Effector memory CD4-positive, alpha-beta T cell (primary cell): ENCODE measurements at places on chromosomes 12 and 14.

DNA sequence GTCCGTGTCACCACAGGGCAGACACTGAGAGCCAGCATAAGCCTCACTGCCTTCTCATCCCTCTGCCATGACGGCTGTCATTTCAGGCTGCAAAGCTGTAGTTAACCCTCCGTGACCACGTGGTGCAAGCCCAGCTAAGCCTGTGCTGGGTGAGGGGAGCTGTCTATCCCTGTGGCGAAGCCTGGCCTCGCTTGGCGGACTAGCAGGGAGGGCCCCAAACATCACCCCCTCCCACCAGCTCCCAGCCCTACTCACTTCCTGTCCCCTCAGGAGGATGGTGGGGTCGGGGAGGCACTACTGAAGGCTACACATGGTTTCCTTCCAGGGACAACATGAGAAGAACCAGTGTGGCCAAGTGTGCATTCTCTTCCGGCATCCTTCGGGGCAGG is 88.2 kb downstream of the CHGA start:
- no peak overlapping the region for H3K4me3 ChIP-seq
- H3K27me3 ChIP-seq, result no peaks in the 10 kb centered on the region
- no peak for DNase-seq
- H3K27ac ChIP-seq, result no peak overlapping the region

DNA sequence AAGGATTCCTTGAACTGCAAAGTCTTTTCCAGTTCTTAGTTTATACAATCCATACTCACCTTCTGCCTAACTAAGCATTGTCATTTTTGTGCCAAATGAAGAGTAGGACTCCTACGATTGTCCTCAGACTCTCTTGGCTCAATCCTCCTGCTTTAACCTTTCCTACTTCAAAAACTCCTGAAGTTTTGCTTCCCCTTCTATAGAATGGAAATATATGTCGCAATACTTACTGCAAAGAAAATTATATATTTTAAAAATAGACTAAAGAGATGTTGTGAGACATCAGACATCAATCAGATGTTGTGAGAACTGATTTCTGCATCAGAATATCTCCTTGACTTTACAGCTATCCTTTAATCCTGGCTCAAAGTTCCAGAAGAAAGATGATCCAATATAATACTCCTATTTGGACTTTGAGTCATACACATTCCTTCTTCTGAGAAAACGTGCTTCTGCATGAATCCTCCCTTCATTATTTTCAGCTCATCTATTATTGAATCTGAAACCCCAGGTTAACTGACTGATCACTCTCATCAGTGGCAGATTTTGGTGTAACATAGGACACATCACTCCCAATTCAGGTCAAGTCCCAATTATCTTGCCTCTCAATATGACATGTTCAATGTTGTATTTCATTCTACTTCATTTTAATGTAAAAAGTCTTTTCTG is 48.8 kb downstream of the A2M start:
- H3K36me3 ChIP-seq, result no peaks in the 10 kb centered on the region
- DNase-seq, result no peak
- H3K4me1 ChIP-seq, result peaks cover 9% of the 10 kb centered on the region
- no peaks in the 10 kb centered on the region for H3K27me3 ChIP-seq
- H3K4me3 ChIP-seq, result no peak overlapping the region

GRCh38 chr12:46920499-46920898 is 94.7 kb upstream of the SLC38A4 start:
- no peaks in the 10 kb centered on the region for H3K36me3 ChIP-seq
- no peaks in the 10 kb centered on the region for H3K4me1 ChIP-seq
- no peak overlapping the region for H3K4me3 ChIP-seq
- H3K27me3 ChIP-seq, result no peaks in the 10 kb centered on the region

- H3K27ac ChIP-seq, result no peak overlapping the region
- DNase-seq, result no peak
- no peaks in the 10 kb centered on the region for H3K27me3 ChIP-seq
- peaks cover under 1% of the 10 kb centered on the region for H3K36me3 ChIP-seq
- no peaks in the 10 kb centered on the region for H3K4me1 ChIP-seq
Observed at GRCh38 chr14:64478634-64479250, 13.4 kb downstream of the AKAP5 start.

- peak; percentile 22 for DNase-seq
- no peaks in the 10 kb centered on the region for H3K27me3 ChIP-seq
- H3K27ac ChIP-seq, result no peak overlapping the region
- no peak overlapping the region for H3K4me3 ChIP-seq
Observed at GRCh38 chr12:113424915-113425823, 3.0 kb downstream of the SDSL start.

DNA sequence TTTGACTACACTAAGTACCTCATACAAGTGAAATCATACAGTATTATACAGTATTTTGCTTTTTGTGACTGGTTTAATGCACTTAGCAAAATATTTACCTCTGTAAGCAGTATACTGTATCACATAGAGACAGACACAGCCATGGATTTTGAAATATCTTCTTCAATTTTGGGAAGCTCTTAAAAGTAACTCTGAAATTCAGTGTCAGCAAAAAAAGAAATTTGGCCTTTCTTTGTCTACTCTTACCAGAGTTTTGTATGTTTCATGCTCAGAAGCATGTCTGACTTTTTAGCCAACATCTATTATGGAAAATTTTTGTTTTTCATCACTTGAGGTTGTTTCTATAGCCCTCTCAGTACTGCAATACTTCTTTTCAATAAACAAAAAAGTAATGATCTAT is 1102.2 kb downstream of the TRHDE start:
- no peak overlapping the region for H3K4me3 ChIP-seq
- H3K27ac ChIP-seq, result no peak overlapping the region
- no peaks in the 10 kb centered on the region for H3K27me3 ChIP-seq
- H3K36me3 ChIP-seq, result no peaks in the 10 kb centered on the region
- no peaks in the 10 kb centered on the region for H3K4me1 ChIP-seq

DNA sequence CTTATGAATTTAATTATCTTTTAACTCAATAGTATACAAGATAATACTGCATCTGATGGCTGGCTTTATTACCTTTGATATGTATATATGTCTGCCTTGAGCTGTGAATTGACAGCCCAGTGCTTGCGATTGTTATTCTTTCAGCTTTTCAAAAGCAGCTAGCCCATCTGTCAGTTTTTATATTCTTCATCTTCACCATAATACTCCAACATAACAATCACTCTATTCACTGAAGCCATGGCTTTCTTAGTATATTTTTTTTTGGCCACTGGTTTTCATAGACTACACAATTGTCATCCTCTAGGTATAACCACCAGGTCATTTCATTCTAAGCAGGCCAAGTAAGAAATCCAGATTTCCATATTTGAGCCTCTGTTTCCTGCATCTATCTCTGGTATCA is 1026.1 kb downstream of the FSCB start:
- H3K4me1 ChIP-seq, result no peaks in the 10 kb centered on the region
- no peaks in the 10 kb centered on the region for H3K36me3 ChIP-seq
- H3K4me3 ChIP-seq, result no peak overlapping the region
- no peak for DNase-seq
- no peaks in the 10 kb centered on the region for H3K27me3 ChIP-seq

- no peaks in the 10 kb centered on the region for H3K4me1 ChIP-seq
- no peaks in the 10 kb centered on the region for H3K27me3 ChIP-seq
- H3K27ac ChIP-seq, result no peak overlapping the region
- no peaks in the 10 kb centered on the region for H3K36me3 ChIP-seq
- no peak for DNase-seq
Observed at GRCh38 chr12:52602552-52602951, 1.3 kb upstream of the KRT72 start.

GRCh38 chr12:120598674-120599463 is 17.7 kb upstream of the POP5 start:
- H3K27me3 ChIP-seq, result no peaks in the 10 kb centered on the region
- H3K4me1 ChIP-seq, result no peaks in the 10 kb centered on the region
- H3K27ac ChIP-seq, result no peak overlapping the region
- no peak for DNase-seq

GRCh38 chr12:77437206-77437605 is 371.8 kb upstream of the E2F7 start:
- H3K36me3 ChIP-seq, result no peaks in the 10 kb centered on the region
- H3K4me1 ChIP-seq, result no peaks in the 10 kb centered on the region
- no peak for DNase-seq
- no peaks in the 10 kb centered on the region for H3K27me3 ChIP-seq
- no peak overlapping the region for H3K27ac ChIP-seq

DNA sequence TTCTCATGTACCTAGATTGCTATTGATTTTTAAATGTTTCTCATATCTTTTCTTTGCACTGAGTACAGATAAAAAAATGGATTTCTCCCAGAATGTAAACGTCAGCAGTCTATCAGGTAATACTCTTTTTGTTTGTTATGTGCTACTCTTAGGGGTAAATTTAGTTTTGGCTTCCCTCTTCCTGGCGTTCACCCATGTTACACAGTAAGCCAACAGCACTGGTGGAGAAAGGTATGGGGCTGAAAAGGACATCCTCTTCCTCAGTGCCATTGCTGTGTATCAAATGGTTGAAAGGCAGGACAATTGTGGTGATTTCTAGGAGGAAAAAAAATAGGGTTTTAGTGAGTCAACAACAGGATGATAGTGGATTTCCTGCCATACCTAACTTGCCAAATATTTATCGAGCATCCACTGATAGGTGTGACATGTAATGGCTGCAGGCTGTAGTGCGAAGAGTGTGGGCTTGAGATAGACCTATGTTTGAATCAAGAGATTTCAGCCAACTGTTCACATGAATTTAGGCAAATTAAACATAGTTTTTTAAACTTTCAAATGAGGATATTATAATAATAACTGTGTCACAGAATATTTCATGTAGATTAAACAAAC is 7.5 kb downstream of the KLRF2 start:
- H3K27ac ChIP-seq, result no peak overlapping the region
- H3K27me3 ChIP-seq, result no peaks in the 10 kb centered on the region
- no peaks in the 10 kb centered on the region for H3K4me1 ChIP-seq
- no peaks in the 10 kb centered on the region for H3K36me3 ChIP-seq
- no peak overlapping the region for H3K4me3 ChIP-seq
- no peak for DNase-seq

DNA sequence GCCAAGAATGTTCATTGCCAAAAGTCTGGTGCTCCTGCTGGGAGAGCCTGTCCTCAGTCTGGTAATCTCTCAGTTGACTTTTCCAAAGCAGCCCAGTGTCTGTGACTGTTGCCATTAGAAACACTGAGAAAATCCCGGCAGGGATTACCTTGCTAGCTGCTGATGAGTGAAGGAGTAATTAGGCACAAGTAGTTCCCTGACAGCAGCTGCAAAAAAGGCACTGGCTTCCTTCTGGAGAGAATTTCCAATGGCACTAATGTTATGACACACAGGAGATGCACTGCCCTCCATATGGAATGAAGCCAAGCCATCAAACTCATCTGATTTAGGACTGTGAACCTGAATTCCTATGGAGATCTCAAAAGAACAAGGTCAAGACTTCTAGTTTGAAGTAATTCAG is 1321.2 kb upstream of the SEL1L start:
- no peaks in the 10 kb centered on the region for H3K4me1 ChIP-seq
- H3K4me3 ChIP-seq, result no peak overlapping the region
- H3K27me3 ChIP-seq, result no peaks in the 10 kb centered on the region

- no peak overlapping the region for H3K27ac ChIP-seq
- no peaks in the 10 kb centered on the region for H3K36me3 ChIP-seq
- no peaks in the 10 kb centered on the region for H3K27me3 ChIP-seq
- H3K4me3 ChIP-seq, result no peak overlapping the region
- no peaks in the 10 kb centered on the region for H3K4me1 ChIP-seq
- DNase-seq, result no peak
Observed at GRCh38 chr14:105145381-105146180, 23.0 kb downstream of the JAG2 start.

DNA sequence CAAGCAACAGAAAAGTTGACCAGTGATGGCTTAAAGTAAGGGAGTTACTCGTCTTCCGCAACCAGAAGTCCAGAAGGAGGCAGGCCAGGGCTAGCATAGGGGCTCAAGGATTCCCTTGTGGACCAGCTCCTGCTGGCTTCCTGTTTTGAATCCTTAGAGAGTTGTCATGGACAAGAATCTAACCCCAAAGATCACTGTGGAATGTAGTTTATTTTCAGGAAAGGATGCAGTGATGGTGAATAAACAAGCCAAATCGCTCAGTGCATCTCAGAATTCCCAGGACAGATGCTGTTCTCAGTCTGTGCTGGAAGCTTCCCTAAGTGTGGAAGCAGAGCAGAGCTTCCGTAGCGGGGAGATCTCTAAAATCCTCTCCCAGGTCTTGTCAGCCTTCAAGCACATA is 311.3 kb downstream of the C12orf75 start:
- no peak for DNase-seq
- no peak overlapping the region for H3K27ac ChIP-seq
- H3K27me3 ChIP-seq, result no peaks in the 10 kb centered on the region
- no peaks in the 10 kb centered on the region for H3K4me1 ChIP-seq

- DNase-seq, result no peak
- no peak overlapping the region for H3K4me3 ChIP-seq
- H3K4me1 ChIP-seq, result peaks cover 5% of the 10 kb centered on the region
- H3K27ac ChIP-seq, result no peak overlapping the region
- no peaks in the 10 kb centered on the region for H3K27me3 ChIP-seq
Observed at GRCh38 chr12:53265783-53266182, 2.3 kb upstream of the ESPL1 start.

DNA sequence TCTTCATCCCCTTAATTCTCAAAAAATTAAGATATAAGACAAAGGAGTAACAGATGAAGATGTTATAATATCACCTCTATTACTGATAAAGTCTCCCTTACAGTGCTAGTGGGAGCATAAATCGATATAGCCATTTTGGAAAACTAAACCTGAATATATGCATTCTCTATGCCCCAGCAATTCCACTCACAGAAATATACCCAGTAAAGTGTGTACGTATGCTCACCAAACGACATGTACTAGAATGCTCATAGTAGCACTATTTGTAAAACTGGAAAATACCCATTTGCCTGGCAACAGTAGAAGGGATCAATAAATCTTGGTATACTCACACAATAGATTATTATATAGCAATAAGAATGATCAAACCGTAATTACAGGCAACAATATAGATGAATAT is 44.0 kb upstream of the HIF1A start:
- no peak overlapping the region for H3K4me3 ChIP-seq
- no peaks in the 10 kb centered on the region for H3K36me3 ChIP-seq
- H3K27ac ChIP-seq, result no peak overlapping the region
- no peaks in the 10 kb centered on the region for H3K27me3 ChIP-seq

- no peak overlapping the region for H3K27ac ChIP-seq
- no peak for DNase-seq
- no peaks in the 10 kb centered on the region for H3K27me3 ChIP-seq
Observed at GRCh38 chr14:52873065-52873464, 77.8 kb downstream of the FERMT2 start.

DNA sequence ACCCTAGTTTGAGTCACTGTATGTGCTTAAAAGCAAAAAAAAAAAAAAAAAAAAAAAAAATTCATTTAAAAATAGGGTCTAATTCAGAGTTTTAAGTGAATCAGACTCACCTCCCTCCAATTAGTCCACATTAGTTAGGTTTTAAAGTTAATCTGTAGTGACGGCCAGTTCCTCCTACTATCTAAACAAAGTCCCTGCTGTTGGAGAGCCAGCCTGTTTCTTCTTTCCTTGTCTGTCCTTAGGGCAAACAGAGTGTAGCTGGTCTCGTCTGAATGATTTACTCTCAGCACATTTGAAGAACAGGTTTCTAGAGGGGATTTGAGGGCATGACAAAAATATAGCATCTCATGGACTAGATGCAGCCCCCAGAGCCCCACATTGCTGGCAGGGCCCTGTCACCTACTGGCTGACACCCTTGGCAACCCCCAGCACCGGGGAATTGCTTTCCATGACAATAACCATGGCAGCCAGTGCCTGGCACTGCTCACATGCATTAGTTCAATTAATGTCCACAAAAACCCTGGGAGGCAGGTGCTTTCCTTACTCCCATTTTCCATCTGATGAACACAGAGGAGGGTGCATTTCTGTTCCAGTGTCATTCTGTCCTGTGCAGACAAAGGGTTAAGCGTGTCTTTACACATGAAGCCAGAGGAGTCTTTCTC is 138.3 kb downstream of the PLXNC1 start:
- H3K27ac ChIP-seq, result no peak overlapping the region
- DNase-seq, result no peak
- H3K27me3 ChIP-seq, result no peaks in the 10 kb centered on the region
- H3K36me3 ChIP-seq, result peaks cover 24% of the 10 kb centered on the region
- peaks cover 19% of the 10 kb centered on the region for H3K4me1 ChIP-seq
